ENCODE measurements at places on chromosomes 13 and 19.

GRCh38 chr13:48602296-48603016, 51.3 kb upstream of the CYSLTR2 start:
- no peak for DNase-seq

- no peak for DNase-seq
Measured at GRCh38 chr19:47494729-47495128, 10.7 kb upstream of the KPTN start.

DNA sequence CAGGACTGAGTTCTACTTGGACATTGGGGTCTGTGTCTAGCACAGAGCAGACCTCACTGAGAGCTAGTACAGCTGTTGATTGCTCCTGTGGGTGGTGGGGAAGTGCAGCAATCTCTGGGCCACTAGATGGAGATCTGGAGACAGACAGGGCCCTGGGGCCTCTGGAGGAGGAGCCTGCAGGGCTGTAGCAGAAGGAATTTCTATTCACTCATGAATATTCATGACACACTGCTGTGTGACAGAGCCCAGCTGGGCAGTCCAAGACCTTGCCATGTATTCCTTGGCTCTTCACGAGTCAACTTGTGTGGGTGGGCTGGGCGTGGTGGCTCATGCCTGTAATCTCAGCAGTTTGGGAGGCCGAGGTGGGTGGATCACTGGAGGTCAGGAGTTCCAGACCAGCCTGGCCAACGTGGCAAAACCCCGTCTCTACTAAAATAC, 37.5 kb downstream of the SUGP2 start:
- DNase-seq = no peak

- no peak for DNase-seq
Measured at GRCh38 chr19:10911579-10912363, 16.7 kb downstream of the YIPF2 start.

DNA sequence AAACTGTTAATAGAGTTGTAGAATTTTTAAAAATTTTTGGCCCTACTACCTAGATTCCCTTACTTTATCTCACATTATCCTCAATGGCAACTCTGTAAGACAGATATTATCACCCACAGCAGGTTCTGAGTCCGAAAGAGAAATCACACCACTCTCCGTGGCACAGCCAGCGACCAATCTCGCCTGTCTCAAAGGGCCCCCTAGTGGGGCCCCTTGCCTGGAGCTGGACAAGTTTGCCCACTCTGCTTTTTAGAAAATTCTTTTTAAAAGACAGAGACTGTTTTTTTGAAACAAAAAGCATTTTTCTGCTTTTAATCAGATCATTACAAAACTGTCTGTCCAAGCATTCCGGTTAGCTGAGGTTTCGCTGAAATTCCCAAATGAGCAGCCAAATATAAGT, 21.7 kb downstream of the PHF11 start:
- no peak for DNase-seq

DNA sequence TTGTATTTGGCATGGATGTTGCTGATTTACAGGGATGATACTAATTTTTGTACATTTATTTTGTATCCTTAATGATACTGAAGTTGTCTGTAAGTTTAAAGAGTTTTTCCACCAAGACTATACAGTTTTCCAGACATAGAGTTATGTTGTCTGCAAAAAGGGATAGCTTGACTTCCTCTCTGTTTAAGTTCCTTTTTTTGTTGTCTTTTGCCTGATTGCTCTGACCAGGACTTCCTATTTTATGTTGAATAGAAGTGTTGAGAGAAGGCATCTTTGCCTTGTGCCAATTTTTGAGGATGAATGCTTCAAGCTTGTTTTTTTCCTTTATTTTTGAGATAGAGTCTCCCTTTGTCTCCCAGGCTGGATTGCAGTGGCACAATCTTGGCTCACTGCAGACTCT, 36.8 kb upstream of the ZNF681 start:
- DNase-seq = no peak

- no peak for DNase-seq
Measured at GRCh38 chr13:26606631-26607030, 49.1 kb downstream of the WASF3 start.

DNA sequence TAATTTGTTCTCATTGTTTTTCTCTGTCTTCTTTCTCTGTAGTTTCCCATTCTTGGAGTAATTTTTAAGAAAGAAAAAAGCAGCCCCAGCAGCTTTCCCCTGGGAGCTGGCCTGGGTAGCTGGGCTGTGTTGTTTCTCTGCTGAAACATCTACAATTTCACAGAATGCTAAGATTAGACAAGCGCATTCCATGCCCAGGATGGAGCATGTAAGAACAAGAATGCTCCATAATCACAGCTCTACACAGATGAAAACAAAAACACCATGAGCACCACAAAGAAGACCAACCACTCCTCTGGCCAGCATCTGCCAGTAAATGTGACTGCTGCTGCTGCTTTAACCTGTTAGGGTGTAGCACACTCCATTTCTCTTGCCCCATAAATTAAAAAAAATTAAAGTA, 239.2 kb upstream of the SLITRK1 start:
- DNase-seq = no peak

DNA sequence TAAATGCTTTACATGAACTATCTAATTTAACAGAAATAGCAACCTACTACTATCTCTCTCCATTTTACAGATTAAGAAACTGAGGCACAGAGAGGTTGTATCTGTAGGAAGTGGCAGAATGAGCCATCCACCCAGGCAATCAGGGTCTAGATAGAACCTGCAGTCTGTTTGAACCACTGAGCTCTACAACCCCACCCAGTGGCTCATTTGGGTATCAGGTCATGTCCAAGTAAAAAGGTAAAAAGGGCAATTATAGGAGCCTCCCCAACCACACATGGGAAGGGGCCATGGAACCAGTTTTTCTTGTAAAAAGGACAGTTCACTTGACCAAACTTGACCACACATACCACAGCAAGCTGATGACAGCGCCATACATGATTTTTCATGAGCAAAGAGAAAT, 92.9 kb upstream of the SGCG start:
- DNase-seq = no peak

DNA sequence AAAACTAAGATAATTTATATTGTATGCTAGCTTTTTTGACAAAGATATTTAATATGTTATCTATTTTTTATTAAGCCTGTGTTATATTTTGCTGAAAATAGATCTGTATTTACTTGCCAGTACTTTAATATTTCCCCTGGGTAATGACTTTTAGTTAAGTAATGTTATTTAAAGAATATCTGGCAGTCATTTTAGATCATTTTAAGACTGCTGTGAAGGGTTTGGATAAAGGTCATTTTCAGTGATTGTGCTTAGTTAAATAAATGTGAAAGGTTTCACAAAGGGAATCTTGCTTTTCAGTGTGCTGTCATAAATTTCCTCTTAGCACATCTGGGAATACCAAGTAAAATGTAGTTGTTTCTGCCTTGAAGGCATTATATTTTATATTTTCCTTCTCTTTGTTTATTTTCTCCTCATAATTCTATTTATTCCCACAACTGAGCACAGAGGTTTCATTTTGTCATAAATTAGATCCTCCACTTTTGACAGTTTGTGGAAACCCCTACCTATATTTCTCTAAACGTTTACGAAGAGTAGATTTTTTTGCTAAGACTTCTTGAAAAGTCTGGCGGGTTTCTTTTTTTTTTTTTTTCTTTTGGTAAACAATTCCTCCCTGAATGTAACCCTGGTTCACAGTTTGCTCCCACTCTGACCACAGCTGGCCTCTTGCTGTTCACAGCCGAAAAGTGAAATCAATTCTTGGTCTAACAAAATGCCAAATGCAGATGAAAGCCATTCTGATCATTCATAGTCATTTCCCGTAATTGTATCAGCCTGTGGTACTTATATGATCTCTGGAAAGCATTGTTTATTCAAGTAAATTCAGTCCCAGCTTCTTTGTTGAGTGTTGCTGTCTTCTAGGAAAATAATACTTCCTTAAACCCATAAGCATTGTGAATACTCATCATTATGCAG, 87.8 kb downstream of the MAB21L1 start:
- no peak for DNase-seq

GRCh38 chr13:102097708-102098107, 304.1 kb downstream of the FGF14 start:
- no peak for DNase-seq

DNA sequence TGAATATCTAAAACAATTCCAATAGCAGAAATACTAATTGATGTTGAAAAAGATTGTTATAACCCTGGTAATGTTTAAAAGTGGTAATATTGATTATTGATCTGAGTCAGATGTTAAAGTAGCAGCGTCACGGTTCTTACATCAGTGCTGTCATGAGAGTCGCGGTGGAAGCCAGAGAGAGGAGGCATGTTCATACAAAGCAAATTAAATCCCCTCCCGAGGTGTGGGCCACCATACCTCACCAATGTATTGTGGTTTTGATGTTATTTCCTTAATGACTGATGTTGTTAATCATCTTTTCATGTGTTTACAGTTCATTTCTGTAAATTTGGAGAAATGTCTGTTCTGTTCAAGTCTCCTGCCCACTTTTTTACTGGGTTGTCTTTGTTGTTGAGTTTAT, 11.2 kb downstream of the ZNF317 start:
- DNase-seq = no peak

- no peak for DNase-seq
Measured at GRCh38 chr19:19159534-19159933, 10.5 kb downstream of the MEF2B start.

GRCh38 chr19:542173-542866, 1.5 kb upstream of the GZMM start:
- no peak for DNase-seq

GRCh38 chr13:37956536-37956935, 87.0 kb upstream of the TRPC4 start:
- no peak for DNase-seq

DNA sequence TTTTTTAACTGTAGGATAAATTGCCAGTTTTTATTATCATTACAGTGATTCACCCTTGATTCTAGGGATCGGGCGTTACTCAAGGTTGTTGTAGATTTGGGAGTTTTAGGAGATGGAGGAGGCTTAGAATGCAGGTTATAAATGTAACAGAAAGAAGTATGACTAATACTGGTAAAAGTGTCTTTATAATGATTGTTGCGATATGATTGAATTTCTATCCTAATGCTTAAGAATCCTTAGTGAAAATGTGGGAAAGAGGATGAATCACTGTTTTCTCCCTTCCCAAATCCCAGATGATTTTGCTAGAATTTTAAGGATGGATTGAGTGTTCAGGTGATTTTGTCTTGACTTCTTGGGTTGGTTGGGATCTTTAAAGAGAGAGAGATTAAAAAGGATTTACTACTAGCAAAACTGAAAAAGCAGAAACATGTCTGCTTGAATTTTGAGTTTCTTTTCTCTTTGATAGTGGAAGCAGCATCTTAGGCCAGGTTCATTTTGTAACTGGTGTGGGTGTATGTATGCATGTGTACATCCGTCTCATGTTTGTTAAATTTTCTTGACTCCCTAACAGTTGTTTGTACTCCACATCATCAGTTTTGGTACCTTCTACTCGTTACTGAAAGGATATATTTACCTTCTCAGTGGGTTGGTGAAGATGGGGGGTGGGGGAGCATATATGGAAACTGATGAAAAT, 25.9 kb downstream of the ARHGAP35 start:
- DNase-seq = no peak

GRCh38 chr19:35862528-35862927, 5.8 kb downstream of the KIRREL2 start:
- DNase-seq = no peak

GRCh38 chr19:19710506-19710905, 22.4 kb downstream of the ZNF14 start:
- no peak for DNase-seq

DNA sequence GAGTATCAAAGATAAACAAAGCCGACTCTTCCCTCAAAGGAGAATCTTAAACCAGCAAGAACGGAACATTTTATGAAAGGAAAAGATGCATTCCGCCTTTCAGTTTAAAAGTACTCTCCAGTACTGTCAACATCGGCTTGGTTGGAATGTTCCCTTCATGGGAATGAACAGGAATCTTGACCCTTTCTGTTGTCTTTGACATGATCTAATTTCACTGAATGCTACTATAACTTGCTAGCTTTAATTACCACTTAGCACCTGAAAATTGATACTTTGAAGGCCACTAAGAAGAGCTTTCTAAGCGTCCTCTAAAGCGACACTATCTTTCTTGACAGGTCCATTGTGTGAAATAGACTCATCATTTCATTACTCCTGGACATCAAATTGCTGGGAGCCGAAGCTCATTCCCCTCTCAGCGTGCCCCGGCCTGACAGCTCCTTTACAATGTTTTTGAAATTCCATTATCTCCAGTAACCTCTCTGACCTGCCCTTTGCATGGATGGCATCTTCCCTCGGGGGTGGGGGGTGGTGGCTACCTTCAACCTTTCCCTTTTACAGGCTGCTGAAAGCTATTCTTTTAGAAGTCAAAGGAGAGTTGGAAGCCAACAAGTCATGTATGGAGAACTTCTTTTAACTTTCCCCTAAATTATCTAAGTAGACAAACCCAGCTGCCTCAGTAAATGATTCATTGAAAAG, 67.9 kb downstream of the EFNB2 start:
- no peak for DNase-seq

DNA sequence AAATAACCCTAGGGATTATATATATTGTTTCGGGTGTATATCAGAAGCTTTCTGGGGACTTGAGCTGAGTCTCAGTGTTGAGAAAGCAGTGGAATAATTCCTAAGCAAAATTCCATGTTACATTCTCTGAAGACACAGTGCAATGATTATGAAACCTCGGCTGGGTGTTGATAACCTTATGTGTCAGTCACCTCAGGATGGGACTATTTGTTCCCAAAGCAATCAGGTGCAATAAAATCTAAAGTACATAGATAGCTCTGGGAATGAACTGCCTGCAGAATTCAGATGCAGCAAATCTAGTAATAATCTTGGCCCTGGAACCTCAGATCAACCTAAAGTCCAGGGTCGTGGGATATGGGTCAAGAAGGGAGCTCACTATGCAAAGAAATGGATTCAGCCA, 53.0 kb downstream of the EDNRB start:
- DNase-seq = no peak

- DNase-seq = no peak
Measured at GRCh38 chr13:62287764-62288163, 872.1 kb upstream of the PCDH20 start.

DNA sequence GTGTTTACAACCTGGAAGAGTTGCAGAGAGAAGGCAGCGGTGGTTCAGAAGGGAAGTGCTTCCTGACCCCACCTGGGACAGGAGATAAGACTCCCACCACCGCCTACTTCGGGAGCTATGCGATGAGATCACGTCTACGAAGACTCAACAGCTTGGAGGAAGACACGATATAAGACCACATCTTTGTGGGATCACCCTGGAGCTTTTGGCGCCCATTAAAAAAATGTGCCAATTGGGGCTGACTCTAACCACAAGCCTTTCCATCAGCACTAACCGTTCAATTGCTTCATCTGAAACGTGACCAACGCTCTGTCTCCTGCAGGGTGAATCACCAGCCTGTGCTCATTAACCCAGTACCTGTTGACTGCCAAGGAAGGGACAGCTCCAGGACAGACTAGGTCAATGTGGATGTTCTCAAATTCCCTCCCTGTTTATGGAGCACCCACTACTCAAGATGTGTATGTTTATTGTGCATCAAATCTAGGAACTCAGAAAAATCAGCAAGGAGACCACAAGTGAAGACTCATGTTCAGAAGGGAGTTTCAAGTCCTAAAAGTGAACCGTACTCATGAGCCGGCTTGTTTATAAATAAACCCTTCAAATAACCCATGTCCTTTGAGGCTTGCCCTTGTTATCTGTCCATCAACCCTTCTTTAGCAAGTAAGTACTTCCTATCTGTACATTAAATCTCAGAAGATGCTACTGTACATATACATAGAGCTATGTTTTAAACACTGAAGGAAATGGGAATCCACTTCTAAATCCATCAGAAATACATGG, 67.5 kb downstream of the LATS2 start:
- no peak for DNase-seq

GRCh38 chr19:35793381-35794165, 18.2 kb downstream of the ARHGAP33 start:
- no peak for DNase-seq

GRCh38 chr19:10478476-10478875, 24.7 kb downstream of the KEAP1 start:
- no peak for DNase-seq

Measured in stimulated activated CD4-positive, alpha-beta T cell treated with anti-CD3 and anti-CD28 coated beads, Interleukin-15, amount 100 ng/mL, for 1 hour (primary cell).